ENCODE measurements at places on chromosomes 12 and 14.

DNA sequence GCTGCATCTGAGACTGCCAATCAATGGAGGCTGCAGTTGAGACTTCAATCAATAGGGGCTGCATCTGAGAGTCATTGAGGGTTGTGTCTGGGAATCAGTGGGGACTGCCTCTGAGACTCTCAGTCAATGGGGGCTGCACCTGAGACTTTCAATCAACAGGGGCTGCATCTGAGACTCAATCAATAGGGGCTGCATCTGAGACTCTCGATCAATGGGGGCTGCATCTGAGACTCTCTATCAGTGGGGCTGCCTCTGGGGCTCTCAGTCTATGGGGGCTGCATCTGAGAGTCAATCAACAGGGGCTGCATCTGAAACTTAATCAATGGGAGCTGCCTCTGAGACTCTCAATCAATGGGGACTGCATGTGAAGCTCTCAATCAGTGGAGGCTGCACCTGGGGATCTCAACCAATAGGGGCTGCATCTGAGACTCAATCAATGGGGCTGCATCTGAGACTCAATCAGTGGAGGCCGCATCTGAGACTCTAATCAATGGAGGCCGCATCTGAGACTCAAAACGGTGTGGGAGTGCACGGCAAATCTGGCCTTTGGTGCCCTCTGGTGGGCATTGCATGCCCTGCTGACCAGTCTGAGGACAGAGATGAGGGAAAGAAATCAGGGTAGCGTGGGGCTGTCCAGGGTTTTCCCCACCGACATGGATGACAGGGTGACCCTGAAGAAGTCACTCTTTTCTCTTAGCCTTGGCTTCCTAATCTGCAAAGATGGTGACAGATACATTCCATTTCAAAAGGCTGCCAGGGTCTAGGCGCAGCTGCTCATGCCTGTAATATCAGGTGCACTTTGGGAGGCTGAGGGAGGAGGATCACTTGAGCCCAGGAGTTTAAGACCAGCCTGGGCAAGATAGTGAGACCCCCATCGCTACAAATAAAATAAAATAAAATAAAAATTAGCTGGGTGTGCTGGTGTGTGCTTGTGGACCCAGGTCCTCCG is 41.3 kb upstream of the EIF5 start:
- no peak for DNase-seq

- DNase-seq, result no peak
Observed at GRCh38 chr12:6314776-6315175, 4.3 kb downstream of the PLEKHG6 start.

DNA sequence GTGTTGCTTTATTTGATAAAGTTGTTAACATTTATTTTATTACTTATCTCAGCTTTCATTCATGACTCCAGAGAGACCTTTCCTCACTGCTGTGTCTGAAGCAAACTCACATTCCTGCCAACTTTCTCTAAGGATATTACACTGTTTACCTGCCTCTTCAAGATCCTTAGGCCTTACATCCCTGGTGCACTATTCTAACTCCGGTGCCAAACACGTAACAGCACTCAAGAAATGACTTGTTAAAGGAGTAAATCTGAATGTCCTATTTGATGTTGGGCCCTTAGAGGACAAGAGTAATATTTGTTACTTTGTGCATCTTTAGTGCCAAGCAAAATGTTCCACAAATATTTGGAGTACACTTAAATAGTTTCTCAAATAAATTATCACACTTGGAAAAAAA is 324.1 kb upstream of the FLRT2 start:
- DNase-seq, result no peak

DNA sequence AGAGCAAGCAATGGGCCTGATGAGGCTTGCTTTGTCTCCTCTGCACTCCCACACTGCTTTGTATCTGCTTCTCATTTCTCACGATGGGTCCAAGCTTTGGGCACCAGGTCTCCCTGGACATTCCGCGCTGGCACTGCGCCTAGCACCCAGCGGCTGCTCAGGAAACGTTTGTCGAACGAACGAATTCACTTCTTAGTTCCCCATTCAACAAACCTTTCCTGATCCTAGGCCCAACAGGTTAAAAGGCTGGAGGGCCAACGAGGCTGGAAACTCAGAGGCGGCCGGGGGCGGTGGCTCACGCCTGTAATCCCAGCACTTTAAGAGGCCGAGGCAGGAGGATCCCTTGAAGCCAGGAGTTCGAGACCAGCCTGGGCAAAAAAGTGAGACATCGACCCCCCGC is 1.0 kb upstream of the GLRX5 start:
- no peak for DNase-seq

DNA sequence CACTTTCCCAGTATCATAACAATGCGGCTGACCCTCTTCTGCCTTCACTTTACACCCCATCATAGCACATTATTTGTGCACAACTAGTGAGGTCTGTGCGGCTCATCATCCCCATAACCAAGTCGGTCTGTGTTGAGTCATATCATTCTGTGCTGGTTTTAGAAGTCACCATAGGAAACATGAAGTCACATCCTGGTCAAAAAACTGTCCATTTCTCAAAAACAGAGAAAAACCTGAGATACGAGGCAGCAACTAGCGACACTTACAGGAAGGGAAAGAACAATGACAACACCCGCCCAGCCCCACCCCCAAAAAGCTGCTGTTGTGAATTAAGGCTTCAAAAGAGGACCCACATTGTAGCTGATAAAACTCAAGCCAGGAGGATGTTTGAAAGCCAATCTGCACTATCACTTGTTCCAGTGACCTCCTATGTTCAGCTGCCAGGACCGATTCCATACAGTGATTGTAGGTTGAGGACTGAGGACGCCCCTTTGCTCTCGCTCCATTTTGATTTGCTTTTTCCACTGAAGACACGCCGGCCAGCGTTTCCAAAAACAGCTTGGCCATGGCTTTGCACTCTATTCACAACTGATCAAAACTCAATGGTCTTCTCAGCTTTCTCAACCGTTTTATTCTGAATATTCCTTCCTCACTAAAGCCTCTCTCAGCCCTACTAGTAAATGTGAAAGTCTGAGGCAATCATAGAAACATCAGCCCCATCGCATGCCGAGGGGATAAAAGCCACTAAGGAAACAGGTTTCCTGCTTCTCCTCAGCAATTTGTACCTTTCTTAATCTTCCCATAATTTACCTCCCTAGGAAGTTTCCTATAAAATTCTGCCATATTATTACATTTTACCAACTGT is 87.5 kb downstream of the DUSP16 start:
- DNase-seq, result no peak

GRCh38 chr14:95481391-95482022 is 34.9 kb downstream of the SYNE3 start:
- DNase-seq, result no peak

DNA sequence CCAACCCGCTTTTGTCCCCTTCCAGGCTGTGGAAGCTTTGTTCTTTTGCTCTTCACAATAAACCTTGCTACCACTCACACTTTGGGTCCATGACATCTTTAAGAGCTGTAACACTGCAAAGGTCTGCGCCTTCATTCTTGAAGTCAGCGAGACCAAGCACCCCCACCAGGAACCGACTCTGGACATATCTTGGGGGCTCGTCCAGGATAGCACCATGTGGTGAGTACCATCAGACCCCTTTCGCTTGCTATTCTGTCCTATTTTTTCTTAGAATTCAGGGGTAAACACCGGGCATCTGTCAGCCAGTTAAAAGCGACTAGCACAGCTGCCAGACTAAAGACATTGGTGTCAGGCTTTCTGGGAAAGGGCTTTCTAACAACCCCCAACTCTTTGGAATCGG is 137.6 kb upstream of the PPFIA2 start:
- no peak for DNase-seq

- no peak for DNase-seq
Observed at GRCh38 chr14:65792208-65792905, 379.8 kb downstream of the FUT8 start.

- no peak for DNase-seq
Observed at GRCh38 chr12:879641-880040, 69.9 kb downstream of the RAD52 start.

GRCh38 chr14:63949696-63950095 is 96.9 kb downstream of the SYNE2 start:
- no peak for DNase-seq

DNA sequence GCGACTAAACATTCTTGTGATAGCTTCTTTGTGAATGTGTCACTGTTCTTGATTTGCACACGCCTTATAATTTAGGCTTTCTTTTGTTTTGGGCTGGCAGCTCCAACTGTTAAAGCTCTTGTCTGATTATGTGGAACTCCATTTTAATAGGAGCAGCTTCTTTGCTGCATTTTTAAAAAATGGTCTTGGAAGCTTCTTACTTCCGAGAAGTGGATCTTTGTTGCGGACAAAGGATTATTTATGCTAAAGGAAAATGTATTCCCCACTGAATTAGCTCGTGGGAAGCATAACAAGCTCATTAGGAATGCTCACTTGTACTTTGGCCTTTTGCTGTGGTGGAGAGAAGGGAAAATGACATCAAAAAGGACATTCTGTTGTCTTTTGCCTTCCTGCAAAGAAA is 20.0 kb downstream of the GAS2L3 start:
- no peak for DNase-seq

GRCh38 chr12:120399531-120399930 is 30.6 kb upstream of the MSI1 start:
- DNase-seq, result no peak

DNA sequence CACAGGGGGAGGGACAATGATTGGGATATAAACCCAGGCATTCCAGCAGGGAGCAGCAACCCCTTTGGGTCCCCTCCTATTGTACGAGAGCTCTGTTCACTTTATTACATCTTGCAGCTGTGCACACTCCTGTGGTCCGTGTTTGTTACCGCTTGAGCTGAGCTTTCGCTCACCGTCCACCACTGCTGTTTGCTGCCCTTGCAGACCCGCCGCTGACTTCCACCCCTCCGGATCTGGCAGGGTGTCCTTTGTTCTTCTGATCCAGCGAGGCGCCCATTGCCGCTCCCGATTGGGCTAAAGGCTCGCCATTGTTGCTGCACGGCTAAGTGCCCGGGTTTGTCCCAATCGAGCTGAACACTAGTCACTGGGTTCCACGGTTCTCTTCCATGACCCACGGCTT is 64.1 kb downstream of the E2F7 start:
- DNase-seq, result no peak

- no peak for DNase-seq
Observed at GRCh38 chr14:64758025-64758521, 53.8 kb downstream of the PLEKHG3 start.

- DNase-seq, result no peak
Observed at GRCh38 chr12:67286257-67286656, 17.1 kb downstream of the CAND1 start.

DNA sequence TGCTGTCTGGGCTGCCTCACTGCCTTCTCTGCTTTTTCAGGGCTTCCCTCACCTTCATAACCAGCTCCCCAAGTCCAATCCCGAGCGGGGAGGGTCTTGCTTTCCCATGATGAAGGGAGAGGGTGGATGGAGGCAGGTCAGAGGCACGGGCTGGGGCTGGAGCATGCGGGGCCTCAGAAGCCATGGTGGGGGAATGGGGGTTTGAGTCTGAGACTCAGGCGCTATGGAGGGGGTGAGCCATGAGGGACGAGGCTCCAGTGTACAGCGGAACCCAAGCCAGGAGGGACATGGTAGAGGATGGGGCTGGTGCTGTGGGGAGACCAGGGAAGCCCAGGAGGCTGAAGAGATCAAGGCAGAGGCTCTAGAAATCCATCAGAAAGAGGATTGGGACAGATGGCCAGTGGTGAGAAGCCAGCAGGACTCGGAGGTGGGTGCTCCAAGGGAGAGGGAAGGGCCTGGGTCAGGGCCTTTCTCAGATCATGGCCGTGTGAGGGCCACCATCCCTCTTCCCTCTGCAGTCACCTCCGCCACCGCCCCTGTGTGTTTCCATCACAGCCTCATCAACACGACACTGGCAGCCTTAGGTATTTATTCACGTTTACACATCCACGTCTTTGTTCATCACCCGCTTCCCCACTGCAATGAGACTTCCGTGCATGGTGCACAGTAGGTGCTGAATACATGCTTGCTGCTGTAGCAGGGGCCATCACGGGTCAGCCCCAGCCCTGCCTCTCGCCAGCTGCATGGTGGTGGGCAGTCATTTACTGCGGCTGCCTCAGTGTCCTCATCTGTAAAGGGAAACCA is 144.7 kb downstream of the ADGRD1 start:
- DNase-seq, result no peak

GRCh38 chr12:113846883-113847755 is 119.0 kb downstream of the RBM19 start:
- no peak for DNase-seq

GRCh38 chr12:112172556-112173324 is 47.4 kb downstream of the TRAFD1 start:
- no peak for DNase-seq

DNA sequence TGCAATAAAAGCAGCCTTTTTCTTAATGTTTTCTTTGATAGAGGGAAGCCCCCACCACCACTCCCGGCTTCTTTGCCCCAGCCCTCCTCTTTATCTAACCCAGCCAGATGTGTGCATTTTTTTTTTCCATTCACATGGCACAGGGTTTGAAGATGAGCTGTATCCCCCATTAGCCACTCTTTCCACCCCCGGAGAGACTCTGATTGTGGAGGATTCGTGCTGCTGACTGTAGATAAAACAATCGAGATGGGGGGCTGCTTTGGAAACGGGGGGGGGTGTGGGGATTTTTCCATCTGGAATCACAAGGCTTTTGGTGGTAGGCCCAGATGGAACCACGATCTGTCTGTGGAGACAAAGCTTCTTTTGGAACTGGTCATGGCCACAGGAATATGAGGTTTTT is 46.2 kb upstream of the VASH1 start:
- peak; percentile 44 for DNase-seq

DNA sequence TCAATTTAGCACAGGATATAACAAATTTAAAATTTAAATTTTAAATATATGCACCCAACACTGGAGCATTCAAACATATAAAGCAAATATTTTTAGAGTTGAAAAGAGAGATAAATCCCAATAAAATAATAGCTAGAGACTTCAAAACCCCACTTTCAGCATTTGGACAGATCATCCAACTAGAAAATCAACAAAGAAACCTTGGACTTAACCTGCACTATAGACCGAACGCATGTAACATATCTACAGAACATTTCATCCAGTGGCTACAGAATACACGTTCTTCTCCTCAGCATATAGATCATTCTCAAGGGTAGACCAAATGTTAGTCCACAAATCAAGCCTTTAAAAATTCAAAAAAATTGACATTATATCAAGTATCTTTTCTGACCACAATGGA is 64.0 kb downstream of the SPTSSA start:
- no peak for DNase-seq

- DNase-seq, result no peak
Observed at GRCh38 chr12:111409403-111409779, 3.7 kb downstream of the SH2B3 start.

GRCh38 chr12:55909513-55909884 is 18.2 kb downstream of the PYM1 start:
- no peak for DNase-seq

GRCh38 chr12:78483767-78484315 is 380.7 kb upstream of the SYT1 start:
- DNase-seq, result no peak

Measured in vagina (tissue), 2 donors.